ENCODE measurements at places on chromosomes 16 and 17. TPM values are rescaled to one million over a fixed set of nuclear protein-coding genes. Genes with fewer than 3 reads are reported as not detected.
A peak's percentile ranks its signal among the peaks of the same experiment; 100 is the strongest.

DNA sequence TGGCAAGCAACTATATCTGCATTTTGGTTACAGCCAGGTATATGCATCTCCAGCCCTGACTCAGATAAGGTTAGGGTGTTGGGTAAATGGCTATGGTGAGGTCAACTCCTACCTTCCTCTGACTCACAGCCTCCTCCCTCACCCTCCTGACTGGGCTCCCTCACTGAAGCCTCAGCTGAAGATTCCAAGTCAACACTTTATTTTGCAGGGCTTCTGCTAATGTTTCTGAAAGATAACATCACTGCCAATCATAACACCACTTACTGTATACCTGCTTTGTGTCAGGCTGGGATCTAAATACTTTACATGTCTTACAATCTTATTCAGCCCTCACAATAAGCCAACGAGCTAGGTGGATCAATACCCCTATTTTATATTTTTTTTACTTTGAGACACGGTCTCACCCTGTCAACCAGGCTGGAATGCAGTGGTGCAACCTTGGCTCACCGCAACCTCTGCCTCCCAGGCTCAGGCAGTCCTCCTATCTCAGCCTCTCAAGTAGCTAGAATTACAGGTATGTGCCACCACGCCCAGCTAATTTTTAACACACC is 47.8 kb upstream of the GCSH start:
- H3K4me3 ChIP-seq, result no peak overlapping the region
- peaks cover 27% of the 10 kb centered on the region for H3K27me3 ChIP-seq
- H3K27ac ChIP-seq, result no peak overlapping the region
- no peaks in the 10 kb centered on the region for H3K4me1 ChIP-seq
- H3K36me3 ChIP-seq, result no peaks in the 10 kb centered on the region
- no peak for ATAC-seq

GRCh38 chr16:70646260-70647241 is at the start of gene IL34:
Gene IL34 (plus strand): TSS chr16:70646559. CDS start chr16:70646948, 389 bp downstream.
- H3K36me3 ChIP-seq, result no peaks in the 10 kb centered on the region
- H3K27ac ChIP-seq, result peak within 1 kb of the TSS; percentile 46
- peak; percentile 70 for ATAC-seq
- H3K27me3 ChIP-seq, result no peaks in the 10 kb centered on the region
- no peak within 1 kb of the TSS for H3K4me3 ChIP-seq
- H3K4me1 ChIP-seq, result peaks cover 13% of the 10 kb centered on the region

DNA sequence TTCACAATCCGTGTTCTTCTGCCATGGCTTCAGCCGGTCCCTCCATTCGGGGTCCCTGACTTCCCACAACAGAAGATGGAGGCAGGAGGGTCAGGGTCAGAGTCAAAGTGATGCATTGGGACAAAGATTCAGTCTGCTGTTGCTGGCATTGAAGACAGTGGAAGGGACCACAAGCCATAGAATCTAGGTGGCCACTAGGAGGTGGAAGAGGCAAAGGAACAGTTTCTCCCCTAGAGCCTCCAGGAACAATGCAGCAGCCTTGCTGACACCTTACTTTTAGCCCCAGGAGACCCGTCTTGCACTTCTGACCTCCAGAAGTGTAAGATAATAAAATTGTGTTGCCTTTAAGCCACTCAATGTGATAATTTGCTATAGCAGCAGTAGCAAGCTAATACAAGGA is 55.9 kb downstream of the MFSD11 start:
- ATAC-seq, result no peak
- peaks cover 5% of the 10 kb centered on the region for H3K36me3 ChIP-seq
- H3K27ac ChIP-seq, result no peak overlapping the region
- peaks cover 4% of the 10 kb centered on the region for H3K4me1 ChIP-seq
- no peak overlapping the region for H3K4me3 ChIP-seq

DNA sequence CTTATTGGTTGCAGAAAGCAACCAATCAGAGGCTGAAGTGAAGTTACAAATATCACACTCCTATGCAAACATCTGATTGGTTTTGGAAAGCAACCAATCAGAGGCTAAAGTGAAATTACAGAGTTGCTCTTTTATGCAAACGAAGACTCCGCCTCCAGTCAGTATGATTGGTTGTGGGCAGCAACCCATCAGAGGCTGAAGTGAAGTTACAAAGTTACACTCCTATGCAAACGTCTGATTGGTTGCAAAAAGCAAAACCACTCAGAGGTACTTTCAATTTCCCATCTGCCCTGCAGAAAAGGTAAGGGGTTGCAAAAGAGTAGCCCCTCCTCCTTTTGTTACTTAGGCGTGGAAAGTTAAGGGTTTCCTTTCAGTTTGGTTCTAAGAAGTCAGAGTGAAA is 697.3 kb downstream of the MAF start:
- no peaks in the 10 kb centered on the region for H3K36me3 ChIP-seq
- no peak for ATAC-seq
- H3K4me1 ChIP-seq, result no peaks in the 10 kb centered on the region
- no peak overlapping the region for H3K27ac ChIP-seq
- H3K4me3 ChIP-seq, result no peak overlapping the region

- no peak overlapping the region for H3K27ac ChIP-seq
- ATAC-seq, result no peak
- no peaks in the 10 kb centered on the region for H3K4me1 ChIP-seq
- no peaks in the 10 kb centered on the region for H3K27me3 ChIP-seq
- no peak overlapping the region for H3K4me3 ChIP-seq
Observed at GRCh38 chr16:82954224-82954929, 327.6 kb downstream of the CDH13 start.

DNA sequence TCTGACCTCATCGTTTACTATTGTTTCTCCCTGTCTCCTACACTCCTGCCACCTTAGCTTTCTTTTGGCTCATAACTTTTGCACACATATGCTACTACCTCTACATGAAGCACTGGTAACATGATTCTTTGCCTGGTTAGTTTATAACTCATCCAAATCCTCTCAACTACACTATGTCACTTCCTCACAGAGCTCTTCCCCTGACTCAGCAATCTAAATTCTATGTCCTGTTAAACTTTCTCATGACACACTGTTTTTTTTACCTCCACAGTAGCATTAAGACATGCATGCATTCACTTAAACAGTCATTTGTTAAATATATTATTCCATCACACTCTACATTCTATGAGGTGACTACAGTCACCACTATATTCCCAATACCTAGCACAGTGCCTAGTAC is 19.7 kb downstream of the APPBP2 start:
- H3K4me3 ChIP-seq, result no peak overlapping the region
- H3K27me3 ChIP-seq, result no peaks in the 10 kb centered on the region
- no peak for ATAC-seq
- peaks cover 69% of the 10 kb centered on the region for H3K4me1 ChIP-seq
- H3K36me3 ChIP-seq, result no peaks in the 10 kb centered on the region
- no peak overlapping the region for H3K27ac ChIP-seq

DNA sequence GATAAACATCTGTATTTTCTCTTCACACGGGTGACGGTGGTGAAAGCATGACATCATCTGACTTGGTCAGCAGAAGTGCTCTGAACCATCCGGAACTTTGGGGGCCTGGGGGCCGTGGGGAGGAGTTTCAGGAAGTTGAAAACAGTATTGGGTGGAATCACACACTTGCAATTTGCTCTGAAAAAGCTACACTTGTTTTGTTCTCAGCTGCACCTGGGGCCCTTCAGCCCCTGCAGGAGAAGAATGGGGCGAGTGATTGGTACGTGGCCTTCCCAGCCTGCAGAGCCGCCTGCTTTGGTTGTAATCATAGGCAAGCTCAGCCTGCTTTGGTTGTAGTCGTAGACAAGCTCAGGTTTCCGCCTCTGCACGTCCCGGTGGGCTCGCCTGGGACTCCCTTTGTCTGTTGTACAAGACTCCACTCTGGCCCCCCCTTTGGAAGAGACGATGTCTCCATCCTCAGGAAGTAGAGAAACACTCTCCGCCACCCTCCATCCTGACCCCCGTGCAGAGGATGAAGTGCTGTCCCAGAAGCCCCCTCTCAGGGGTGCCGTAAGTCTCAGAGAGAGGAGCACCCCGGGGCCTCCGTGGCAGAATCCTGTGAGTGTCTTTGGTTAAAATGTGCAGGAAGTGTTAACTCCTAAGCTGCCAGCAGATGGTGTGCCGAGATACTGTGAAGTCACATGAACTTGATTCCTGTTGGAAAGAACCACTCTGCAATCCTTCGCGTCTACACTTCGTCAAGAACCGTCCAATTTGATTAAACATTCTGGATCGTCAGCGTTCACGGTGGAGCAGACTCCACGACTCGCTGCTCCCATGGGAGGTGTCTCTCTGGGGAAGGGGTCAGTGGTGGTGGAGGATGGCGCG is 5.4 kb downstream of the BANP start:
- no peak for ATAC-seq
- H3K36me3 ChIP-seq, result no peaks in the 10 kb centered on the region
- H3K27me3 ChIP-seq, result no peaks in the 10 kb centered on the region
- H3K4me1 ChIP-seq, result no peaks in the 10 kb centered on the region
- H3K4me3 ChIP-seq, result no peak overlapping the region

DNA sequence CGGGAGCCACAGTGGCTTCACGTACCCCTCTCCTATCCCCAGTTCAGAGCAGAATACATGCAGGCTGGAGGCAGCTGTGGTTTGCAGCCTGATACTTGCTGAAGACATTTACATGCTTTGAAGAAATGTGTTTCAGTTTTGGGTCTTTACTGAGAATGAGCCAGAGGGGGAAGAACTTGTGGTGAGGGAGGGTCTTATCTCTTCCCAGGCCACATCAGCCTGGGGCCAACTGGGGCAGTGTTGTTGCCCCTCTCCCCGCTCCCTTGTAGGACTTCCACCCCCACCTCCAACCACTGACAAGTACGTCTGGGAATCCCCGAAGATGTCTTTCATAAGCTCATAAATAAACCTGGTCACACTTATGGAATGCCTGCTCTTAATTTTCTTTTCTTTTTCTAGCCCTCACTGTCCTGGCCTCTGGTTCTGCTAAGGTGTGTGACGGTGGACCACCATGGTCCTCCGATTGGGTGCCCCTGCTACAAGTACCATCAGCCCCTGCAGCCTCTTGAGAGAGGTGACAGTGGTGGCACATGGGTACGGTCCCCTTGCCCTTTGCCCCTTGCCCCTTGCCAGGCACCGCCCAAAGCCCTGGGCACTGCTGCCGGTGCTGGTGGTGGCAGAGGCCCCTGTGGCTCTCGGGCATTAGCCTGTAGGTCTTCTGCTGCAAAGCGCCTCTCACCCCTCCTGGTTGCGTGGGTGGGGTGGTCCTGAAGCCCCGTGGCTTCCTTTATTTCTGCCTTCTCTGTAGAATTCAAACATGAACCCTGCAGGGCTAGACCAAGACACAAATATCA is 144.8 kb upstream of the RPH3AL start:
- no peaks in the 10 kb centered on the region for H3K4me1 ChIP-seq
- no peaks in the 10 kb centered on the region for H3K36me3 ChIP-seq
- ATAC-seq, result no peak
- H3K4me3 ChIP-seq, result no peak overlapping the region

DNA sequence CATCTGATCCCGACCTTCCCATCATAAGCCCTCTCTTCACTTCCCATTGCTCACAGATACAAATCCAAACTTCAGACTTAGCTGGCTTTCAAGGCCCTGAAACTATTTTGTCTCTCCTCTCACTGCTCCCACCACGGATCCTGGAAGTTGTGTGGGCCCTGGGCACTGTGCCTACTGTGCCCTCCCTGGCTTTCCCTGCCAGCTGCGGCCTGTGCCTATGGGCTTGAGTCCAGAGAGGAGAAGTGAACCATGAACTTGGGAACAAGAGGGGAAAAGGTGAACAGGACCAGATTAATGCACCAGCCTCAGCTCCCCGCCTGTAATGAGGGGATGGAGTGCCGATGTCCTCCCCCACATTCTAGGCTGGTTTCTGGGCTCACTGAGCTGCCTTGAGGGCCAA is 18.9 kb upstream of the KCNJ12 start:
- peaks cover 4% of the 10 kb centered on the region for H3K4me1 ChIP-seq
- H3K4me3 ChIP-seq, result no peak overlapping the region
- ATAC-seq, result no peak

TBX21 gene
- 1.1 TPM for total RNA-seq

GP1BA gene
- total RNA-seq, result 0.19 TPM

- H3K27me3 ChIP-seq, result no peaks in the 10 kb centered on the region
- H3K4me3 ChIP-seq, result no peak overlapping the region
- H3K27ac ChIP-seq, result no peak overlapping the region
Observed at GRCh38 chr17:77884967-77885641, 73.4 kb upstream of the TNRC6C start.

DNA sequence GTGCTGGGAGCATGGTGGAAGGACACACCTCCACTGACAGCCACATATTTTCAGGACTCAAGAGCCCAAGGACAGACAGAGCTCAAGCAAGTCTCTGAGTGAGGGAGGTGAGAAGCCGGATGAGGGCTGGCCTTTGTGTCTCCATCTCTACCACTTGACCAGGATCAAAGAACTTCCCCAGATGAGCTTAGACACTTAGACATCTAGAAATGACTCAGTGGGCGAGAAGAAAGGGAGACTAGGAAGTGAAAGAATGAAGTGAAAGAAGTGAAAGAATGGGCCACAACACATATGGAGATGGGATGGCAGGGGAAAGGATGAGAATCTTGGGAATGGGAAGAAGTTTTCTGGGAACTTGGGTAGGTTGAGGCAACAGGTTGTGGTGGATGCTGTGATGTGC is 274.9 kb upstream of the CCL2 start:
- no peak for ATAC-seq
- peaks cover 18% of the 10 kb centered on the region for H3K27me3 ChIP-seq
- H3K27ac ChIP-seq, result no peak overlapping the region
- no peak overlapping the region for H3K4me3 ChIP-seq
- H3K36me3 ChIP-seq, result no peaks in the 10 kb centered on the region

DNA sequence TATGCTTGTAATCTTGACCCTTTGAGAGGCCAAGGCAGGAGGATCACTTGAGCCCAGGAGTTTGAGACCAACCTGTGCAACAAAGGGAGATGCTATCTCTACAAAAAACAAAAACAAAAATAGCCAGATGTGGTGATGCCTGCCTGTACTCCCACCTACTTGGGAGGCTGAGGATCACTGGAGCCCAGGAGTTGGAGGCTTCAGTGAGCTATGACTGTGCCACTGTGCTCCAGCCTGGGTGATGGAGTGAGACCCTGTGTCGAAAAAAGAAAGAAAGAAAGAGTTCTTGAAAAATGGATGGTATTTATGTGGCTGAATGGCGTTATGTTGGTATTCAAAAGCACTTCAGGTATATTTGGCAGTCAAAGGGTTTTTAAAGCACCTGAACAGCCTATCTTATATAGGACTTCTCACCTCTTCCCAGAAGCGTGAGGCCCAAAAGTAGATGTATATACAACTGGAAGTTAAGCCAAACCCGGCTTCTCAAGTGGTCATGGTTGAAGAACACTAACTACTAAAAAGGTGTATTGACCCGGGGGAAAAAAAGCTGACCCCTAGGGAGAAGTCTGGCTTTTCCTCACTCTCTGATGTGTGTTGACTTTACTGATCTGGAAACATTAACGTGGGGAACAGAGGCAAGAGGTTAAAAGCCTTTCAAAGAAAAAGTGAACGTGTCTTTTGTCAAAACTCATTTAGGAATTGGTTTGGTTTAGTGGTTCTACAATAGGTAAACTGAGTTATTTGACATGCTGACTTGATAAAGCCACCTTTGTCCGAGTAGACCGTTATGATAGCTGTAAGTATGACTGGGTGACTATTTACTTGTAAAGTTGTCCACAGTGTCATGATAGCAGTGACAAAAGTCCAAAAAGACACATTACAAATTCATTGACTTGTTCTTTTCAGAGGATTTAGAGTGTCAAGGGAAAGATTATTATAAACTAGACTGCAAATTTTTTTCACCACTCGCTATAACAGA is 183.4 kb downstream of the IRX3 start:
- H3K36me3 ChIP-seq, result peaks cover 6% of the 10 kb centered on the region
- no peak for ATAC-seq
- H3K27me3 ChIP-seq, result no peaks in the 10 kb centered on the region
- no peak overlapping the region for H3K27ac ChIP-seq
- H3K4me3 ChIP-seq, result no peak overlapping the region
- no peaks in the 10 kb centered on the region for H3K4me1 ChIP-seq

- H3K4me1 ChIP-seq, result no peaks in the 10 kb centered on the region
- H3K27ac ChIP-seq, result no peak overlapping the region
- no peak for ATAC-seq
- no peaks in the 10 kb centered on the region for H3K27me3 ChIP-seq
- no peak overlapping the region for H3K4me3 ChIP-seq
Observed at GRCh38 chr17:50397919-50398285, 579 bp upstream of the LRRC59 start.

All from gastroesophageal sphincter (tissue), 4 donors.